ENCODE measurements at places on chromosomes 1 and 21.
A peak's percentile ranks its signal among the peaks of the same experiment; 100 is the strongest.

DNA sequence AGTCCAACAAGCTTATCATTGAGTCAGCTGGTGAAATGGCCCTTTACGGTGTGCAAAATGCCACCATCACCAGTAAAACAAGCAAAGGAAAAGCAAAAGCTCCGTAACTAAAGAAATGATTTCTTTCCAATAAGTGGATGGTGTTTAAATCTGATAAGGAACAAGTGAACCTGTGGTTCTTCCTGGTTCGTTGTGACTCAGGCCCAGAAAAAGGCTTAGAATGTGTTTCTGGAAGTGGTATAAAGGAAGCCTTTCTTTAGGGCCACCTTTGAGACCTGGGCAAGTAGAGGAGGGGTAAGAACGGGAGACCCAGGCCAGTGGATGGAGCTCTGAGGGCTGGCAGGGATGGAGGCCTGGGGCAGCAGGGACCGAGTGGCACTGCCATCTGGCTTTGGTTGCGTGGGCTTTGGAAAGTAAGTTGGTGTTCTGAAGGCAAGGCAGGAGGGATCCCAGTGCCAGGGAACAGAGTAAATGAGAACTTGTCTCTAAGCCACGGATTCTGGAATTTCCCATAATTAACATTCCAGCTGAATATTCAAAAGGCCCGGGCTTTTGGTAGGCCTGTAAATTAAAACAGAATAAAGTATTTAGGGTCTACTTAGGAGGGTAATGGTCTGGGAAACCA lies 87.9 kb upstream of the LMO4 start:
- DNase-seq: no peak

GRCh38 chr1:59150577-59151386 lies 146.1 kb upstream of the FGGY start:
- DNase-seq: no peak

- DNase-seq: no peak
Observed at GRCh38 chr1:48936436-48936835, 159.7 kb upstream of the BEND5 start.

- DNase-seq: no peak
Observed at GRCh38 chr1:92795166-92795565, 10.3 kb upstream of the EVI5 start.

DNA sequence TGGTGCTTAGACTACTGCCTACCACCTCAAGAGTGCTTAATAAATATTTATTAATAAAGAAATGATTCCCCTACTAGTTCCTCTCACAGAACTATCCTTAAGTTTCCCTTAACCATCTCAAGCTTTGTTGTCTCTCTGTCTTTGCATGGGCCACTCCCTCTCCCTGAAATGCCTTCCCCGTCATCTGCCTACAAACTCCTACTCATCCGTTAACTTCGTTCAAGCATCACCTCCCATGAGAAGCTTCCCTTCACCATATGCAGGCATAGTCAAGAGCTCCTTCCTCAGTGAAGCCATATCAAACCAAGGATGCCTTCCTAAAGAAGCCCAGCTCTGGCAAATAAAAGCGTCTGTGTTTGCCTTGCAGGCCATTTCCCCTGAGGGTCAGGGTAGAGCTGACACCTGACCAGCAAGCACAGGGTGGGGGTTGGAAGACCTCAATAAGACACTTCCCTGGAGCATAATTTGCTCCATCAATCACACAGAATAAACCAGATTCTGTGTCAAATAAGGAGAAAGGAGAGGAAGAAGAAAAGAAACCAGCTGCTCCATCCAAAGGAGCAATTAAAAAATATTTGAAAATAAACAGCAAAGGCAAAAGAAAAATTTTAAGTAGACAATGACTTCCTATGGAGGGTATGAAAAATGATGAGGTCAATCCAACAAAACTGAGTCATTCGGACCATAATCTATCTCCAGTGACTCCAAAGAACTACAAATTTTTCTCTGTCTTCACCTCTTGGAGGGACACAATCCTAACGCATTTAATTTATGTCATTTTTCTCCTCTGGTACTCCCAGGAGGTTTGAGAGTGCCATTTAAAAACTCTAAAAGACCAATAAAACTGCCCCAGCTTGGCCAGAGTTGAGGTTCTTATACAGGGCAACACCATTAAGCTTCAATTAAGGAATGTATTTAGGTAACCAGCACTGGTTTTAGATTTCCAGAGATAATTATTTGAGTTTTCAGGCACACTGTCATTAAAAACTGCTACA lies 303.6 kb downstream of the KCNH1 start:
- DNase-seq: no peak

DNA sequence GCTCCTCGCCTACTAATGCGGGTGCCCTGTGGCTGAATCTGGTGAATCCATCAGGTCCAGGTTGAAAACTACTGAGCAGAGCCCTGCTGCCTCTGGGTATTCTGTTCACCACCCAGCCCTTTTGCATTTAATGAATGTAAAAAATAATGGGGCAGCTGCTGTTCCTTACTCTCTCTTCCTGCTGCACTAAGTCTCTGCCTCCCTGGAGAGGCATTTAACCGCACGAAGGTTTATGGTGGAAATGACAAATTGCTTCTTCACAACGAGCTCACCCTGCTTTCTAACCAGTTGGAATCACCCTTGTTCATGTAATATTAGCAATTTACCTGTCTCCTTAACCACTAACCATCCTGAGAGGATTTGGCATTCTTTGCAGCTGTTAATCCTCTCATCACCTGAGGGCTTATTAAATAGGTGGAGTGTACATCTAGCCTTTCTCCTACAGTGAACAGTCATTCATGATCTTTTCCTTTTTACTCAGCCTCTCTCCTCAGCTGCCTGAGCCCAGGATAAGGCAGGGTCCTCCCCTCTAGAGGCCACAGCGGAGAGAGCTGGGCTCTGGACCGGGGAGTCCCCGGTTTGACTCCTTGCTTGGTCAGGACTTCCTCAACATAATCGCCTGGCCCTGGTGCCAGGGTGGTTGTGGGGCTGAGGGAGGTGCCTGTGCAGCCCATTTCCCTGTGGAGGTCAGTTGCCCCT lies 97.6 kb downstream of the NOS1AP start:
- DNase-seq: no peak

GRCh38 chr1:202192770-202193613 lies 607 bp upstream of the LGR6 start:
- DNase-seq: peak; percentile 13

GRCh38 chr1:231334079-231334666 lies 3.5 kb downstream of the EXOC8 start:
- no peak for DNase-seq

DNA sequence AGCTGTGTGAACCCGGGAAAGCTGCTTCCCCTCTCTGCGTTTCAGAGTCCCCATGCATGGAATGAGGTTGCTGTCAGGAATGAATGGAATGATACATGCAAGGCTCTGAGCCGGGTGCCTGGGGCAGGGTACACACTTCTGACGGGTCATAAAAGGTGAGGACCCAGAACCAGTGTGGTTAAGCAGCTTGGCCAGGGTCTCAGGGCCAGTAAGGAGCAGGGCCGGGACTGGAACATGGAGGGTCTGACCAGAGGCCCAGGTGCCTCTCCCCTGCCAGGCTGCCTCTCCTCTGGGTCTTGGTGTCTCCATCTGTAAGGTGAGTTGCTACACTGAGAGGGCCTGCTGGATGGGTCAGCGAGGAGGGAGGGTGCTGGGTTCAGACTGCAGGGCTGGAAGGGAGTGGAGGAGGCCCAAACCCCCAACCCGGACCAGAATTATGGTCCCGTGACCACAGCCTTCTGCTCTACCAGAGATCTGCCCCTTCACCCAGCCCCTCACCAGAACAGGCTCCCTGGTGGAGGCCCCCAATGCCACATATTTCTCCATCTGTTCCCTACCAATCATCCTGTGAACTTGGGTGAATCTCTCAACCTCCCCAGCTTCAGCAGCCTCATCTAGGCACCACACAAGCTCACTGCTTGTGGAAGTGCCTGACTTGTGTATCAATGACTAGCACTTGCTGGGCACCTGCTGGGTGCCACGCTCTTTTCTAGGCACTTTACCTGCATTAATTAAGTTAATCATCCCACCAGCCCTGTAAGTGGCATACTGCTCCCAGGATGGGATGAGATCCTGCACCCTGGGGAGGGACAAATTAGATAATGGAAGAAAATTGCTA lies 16.2 kb upstream of the LRP8 start:
- no peak for DNase-seq

- no peak for DNase-seq
Observed at GRCh38 chr1:67158401-67158800, 7.9 kb upstream of the IL23R start.

DNA sequence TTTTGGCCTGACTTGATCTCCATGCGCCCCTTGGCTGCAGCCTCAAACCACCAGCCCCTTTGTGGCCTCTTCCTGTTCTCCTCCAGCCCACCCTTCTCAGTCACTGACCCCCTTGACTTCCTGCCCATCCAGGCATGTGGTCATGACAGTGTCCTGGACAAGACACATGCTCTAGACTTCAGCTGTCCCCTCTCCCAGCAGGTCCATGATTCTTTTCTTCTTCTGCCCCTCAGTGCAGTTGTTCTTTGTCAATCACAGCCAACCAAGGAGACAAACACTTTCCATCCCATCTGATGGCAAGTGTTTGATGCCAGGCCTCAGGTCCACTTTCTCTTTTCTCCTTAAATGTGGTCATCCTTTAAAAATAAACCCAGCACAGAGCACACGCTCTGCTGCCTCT lies 49.7 kb downstream of the SYT6 start:
- no peak for DNase-seq

DNA sequence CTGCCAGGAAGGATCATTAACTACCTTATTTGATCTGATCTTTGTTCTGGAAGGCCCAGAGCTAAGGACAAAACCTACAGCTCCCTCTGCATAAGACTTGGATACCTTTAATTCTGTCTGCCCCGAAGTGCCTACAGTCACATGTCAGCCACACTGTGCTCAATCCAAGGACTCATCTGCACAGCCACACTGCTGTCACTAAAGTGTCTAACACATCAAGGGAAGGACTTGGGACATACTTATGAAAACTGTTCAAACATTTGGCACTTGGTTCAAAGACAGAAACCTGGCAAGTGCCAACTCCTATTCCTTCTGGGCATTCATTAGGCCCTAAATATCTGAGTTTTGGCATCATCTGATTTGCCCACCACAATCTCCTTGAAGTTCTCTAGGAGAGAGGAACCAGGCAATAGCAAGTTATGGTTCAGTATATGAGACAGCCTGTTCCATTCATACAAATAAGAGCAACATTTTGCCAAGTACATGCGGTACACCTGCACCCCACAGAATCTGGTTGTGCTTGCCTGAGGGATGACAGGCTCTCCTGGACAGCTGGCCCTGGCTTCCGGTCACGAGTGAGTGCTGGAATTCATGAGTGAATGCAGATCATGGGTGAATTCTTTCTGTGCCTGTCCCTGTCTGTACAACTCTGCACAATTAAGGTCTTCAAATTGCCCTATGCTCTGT lies 105.9 kb downstream of the KCNK1 start:
- no peak for DNase-seq

DNA sequence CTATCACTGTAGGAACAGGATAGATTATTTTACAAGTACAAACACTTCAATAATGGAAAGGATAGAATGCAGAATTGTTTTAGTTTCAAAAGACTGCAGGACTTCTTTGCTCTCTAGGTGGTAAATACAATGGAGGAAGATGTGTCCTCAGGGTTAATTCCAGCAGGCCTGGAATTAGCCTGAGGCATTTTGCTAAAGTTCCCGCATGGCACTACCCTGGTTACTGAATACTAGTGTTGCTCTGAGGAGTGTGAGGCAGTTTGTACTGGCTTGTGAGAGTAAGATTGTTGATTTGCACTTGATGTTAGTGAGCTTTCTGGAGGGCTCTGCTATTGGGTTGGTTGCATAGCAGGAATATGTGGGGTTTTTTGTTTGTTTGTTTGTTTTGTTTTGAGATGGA lies 61.4 kb downstream of the FASLG start:
- DNase-seq: no peak

DNA sequence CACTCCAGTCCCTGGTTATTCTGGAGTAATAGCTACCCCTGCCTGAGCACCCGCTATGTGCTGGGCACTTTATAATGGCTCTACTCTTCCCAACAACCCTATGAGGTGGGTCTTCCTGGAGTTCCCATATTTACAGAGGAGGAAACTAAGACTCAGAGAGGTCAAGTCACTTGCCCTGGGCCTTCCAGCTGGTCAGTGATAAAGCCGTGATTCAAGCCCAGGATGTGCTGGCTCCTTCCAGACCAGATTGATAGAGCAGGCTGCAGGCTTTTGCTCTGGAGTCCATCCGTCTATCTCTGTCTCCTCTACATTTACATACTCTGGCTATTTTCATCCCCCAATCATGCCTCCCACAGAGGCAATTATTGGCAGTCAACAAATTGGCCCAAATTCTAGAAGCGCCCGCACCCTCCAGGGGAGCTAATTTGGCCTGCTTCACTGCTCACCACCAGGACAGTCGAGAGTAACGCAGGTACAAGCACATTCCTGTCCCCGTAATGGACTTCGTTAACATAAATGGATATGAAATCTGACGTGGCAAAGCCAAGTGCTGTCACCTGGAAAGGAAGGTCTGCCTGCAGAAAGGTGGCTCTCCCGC lies 39.8 kb upstream of the SELENON start:
- DNase-seq: no peak

GRCh38 chr1:209416039-209416438 lies 167.5 kb upstream of the CAMK1G start:
- DNase-seq: no peak

- no peak for DNase-seq
Observed at GRCh38 chr1:186536273-186536890, 75.5 kb upstream of the PDC start.

- DNase-seq: no peak
Observed at GRCh38 chr1:227370533-227371254, 52.4 kb upstream of the CDC42BPA start.

GRCh38 chr1:167092653-167093052 lies 1.2 kb upstream of the STYXL2 start:
- DNase-seq: no peak
